ENCODE measurements at places on chromosomes 6 and 20. TPM values are rescaled to one million over a fixed set of nuclear protein-coding genes. Genes with fewer than 3 reads are reported as not detected.

Gene SLC13A3
- total RNA-seq: 0.40 TPM

Gene RHAG
- not detected for total RNA-seq

Gene NOTCH4
- total RNA-seq: 120 TPM

Gene BNIP5
- total RNA-seq: not detected

Gene TFB1M
- total RNA-seq: 30.2 TPM

Gene VARS1
- total RNA-seq: 125 TPM

Gene ACAT2
- total RNA-seq: 114 TPM

Gene COL9A3
- total RNA-seq: 0.76 TPM

Gene EEF1A2
- total RNA-seq: 3.4 TPM

Gene MOXD1
- total RNA-seq: not detected

Gene NKX2-2
- not detected for total RNA-seq

Gene RAMACL
- 4.0 TPM for total RNA-seq

Gene TRAPPC3L
- total RNA-seq: not detected

Gene SIGLEC1
- total RNA-seq: not detected

Gene ENPP3
- not detected for total RNA-seq

Gene CDH4
- 0.81 TPM for total RNA-seq

Gene ALDH5A1
- total RNA-seq: 1.8 TPM

Gene CTCFL
- total RNA-seq: not detected

Gene SYCP2
- 0.35 TPM for total RNA-seq

Gene RBBP8NL
- total RNA-seq: not detected

Gene CST5
- not detected for total RNA-seq

Gene HCRTR2
- total RNA-seq: not detected

Gene PTK6
- total RNA-seq: not detected

Gene EFCAB8
- 0.60 TPM for total RNA-seq

Gene VNN1
- not detected for total RNA-seq

Gene THBD
- 28.0 TPM for total RNA-seq

Gene TBX18
- 35.3 TPM for total RNA-seq

Gene EYA2
- not detected for total RNA-seq

Gene ABCC10
- 37.9 TPM for total RNA-seq

Gene TMEM74B
- 1.1 TPM for total RNA-seq

Gene ARFGEF3
- 7.0 TPM for total RNA-seq

Gene LMBRD1
- total RNA-seq: 16.2 TPM

Gene SLC32A1
- total RNA-seq: not detected

Gene MTCH1
- total RNA-seq: 218 TPM

Gene ROS1
- total RNA-seq: not detected

Gene GNAS-AS1
- total RNA-seq: 0.58 TPM

Gene EYS
- 0.27 TPM for total RNA-seq

Gene VGLL2
- not detected for total RNA-seq

Gene HLA-DPA1
- total RNA-seq: not detected

Gene PRDM1
- total RNA-seq: 4.8 TPM

Gene KCNB1
- total RNA-seq: not detected

Gene SAPCD1
- 9.4 TPM for total RNA-seq

Gene ULBP3
- 12.8 TPM for total RNA-seq
